ENCODE measurements at places on chromosomes 6 and 20.

DNA sequence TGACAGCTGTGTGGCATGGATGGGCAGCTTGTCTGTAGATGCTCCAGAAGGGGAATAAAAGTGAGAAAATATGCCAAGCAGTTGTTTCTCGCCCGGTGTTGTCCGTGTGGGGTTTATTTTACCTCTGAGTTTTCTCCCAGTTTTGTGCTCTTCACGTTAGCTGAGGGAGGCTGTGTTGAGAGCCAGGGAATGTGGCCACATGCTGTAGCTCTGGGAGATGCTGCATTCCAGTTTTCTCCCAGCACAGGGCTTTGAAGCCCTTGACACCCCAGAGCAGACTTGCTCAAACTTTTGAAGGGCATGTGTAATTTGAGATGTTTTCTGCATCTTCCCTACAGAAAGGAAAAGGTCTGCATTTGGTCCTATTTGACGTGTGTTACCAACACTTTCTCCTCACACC, 67.7 kb downstream of the RREB1 start:
- DNase-seq, result no peak

- DNase-seq, result no peak
Observed at GRCh38 chr6:120202878-120203277, 853.3 kb upstream of the MAN1A1 start.

- DNase-seq, result no peak
Observed at GRCh38 chr6:124819346-124819745, 142.9 kb upstream of the RNF217 start.

- no peak for DNase-seq
Observed at GRCh38 chr20:14127514-14128223, 132.4 kb downstream of the MACROD2 start.

GRCh38 chr20:36538026-36538722, 3.1 kb upstream of the MYL9 start:
- DNase-seq, result no peak

- DNase-seq, result no peak
Observed at GRCh38 chr6:123668965-123669591, 32.3 kb upstream of the TRDN start.

GRCh38 chr20:49566401-49567364, 1.3 kb downstream of the PTGIS start:
- no peak for DNase-seq

- DNase-seq, result no peak
Observed at GRCh38 chr6:36729161-36729524, 31.5 kb downstream of the RAB44 start.

DNA sequence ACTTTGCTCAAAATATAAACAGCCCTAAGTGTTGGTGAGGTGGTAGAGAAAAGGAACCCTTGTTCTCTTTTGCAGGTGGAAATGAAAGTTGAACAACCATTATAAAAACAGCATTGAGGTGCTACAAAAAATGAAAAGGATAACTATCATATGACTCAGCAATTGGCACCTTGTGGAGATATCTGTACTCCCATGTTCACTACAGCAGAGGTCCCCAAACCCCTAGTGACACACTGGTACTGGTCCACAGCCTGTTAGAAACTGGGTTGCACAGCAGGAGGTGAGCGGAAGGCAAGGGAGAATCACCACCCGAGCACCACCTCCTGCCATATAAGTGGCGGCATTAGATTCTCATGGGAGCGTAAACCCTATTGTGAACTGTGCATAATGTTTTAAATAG, 267.4 kb upstream of the THEMIS start:
- DNase-seq, result no peak

DNA sequence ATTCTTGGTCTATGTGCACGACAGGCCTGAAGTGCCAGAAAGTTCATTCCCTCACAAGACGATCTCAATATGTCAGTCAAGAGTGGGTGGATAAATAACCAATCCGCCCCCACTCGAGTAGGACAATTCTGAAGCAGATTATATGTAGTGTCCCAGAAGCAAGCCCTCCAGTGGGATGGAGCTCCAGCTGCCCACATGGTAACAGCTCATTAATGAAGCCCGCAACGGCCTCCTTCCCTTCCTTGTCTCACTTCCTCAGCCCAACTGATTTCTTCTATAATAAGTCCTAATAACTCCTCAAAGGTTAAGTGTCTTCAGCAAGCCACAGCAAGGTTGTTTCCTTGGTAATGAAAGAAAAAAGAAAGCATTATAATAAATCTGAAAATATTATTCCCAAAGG, 82.1 kb upstream of the F13A1 start:
- no peak for DNase-seq

- DNase-seq, result no peak
Observed at GRCh38 chr6:11190625-11191245, 41.7 kb downstream of the NEDD9 start.

DNA sequence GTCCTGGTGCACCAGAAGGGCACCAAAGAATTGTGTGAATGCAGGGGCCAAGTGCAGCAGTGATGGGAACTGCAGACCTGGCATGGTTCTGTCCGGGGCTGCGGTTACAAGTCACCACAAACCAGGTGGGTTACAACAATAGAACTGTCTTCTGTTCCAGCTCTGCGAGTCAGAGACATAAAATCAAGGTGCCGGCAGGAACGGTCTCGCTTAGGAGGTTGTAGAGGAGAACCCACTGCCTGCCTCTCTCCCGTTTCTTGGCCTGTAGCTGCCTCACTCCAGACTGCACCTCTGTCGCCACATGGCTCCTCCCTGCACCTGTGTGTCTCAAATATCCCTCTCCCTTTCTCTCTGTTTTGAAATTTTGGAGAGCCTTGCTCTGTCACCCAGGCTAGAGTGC, 143.3 kb downstream of the TAF4 start:
- DNase-seq, result no peak

- no peak for DNase-seq
Observed at GRCh38 chr6:87364602-87365252, 20.1 kb downstream of the C6orf163 start.

Data from GM12892 (cell line).